Activated T-helper 1 cell treated with anti-CD3 and anti-CD28 coated beads, Interleukin-12 subunit alpha, Interleukin-12 subunit beta, Interleukin-2, Interleukin-4 antibody, amounts not matched to agents 30 ng/mL and 10 ng/mL and 1 ng/mL, durations not matched to agents 14 hours and 24 hours and 36 hours (primary cell): ENCODE measurements at places on chromosomes 6 and 20.

GRCh38 chr6:140414966-140415620 is 1040.6 kb upstream of the CITED2 start:
- H3K27ac ChIP-seq: no peak overlapping the region
- H3K4me3 ChIP-seq: no peak overlapping the region
- DNase-seq: no peak
- no peaks in the 10 kb centered on the region for H3K4me1 ChIP-seq
- no peaks in the 10 kb centered on the region for H3K36me3 ChIP-seq

- no peaks in the 10 kb centered on the region for H3K4me1 ChIP-seq
- DNase-seq: no peak
- H3K36me3 ChIP-seq: no peaks in the 10 kb centered on the region
- H3K27ac ChIP-seq: no peak overlapping the region
Measured at GRCh38 chr20:44460795-44461141, 14.9 kb upstream of the TTPAL start.

GRCh38 chr6:46690911-46691451 is 3.3 kb downstream of the TDRD6 start:
- H3K36me3 ChIP-seq: no peaks in the 10 kb centered on the region
- no peak for DNase-seq
- no peaks in the 10 kb centered on the region for H3K4me1 ChIP-seq
- no peak overlapping the region for H3K4me3 ChIP-seq
- no peak overlapping the region for H3K27ac ChIP-seq

GRCh38 chr20:54221996-54222890 is 14.4 kb downstream of the PFDN4 start:
- no peak overlapping the region for H3K4me3 ChIP-seq
- H3K27me3 ChIP-seq: no peaks in the 10 kb centered on the region
- DNase-seq: no peak
- peaks cover 25% of the 10 kb centered on the region for H3K4me1 ChIP-seq
- H3K27ac ChIP-seq: peak overlapping the region; percentile 83
- peaks cover 8% of the 10 kb centered on the region for H3K36me3 ChIP-seq

DNA sequence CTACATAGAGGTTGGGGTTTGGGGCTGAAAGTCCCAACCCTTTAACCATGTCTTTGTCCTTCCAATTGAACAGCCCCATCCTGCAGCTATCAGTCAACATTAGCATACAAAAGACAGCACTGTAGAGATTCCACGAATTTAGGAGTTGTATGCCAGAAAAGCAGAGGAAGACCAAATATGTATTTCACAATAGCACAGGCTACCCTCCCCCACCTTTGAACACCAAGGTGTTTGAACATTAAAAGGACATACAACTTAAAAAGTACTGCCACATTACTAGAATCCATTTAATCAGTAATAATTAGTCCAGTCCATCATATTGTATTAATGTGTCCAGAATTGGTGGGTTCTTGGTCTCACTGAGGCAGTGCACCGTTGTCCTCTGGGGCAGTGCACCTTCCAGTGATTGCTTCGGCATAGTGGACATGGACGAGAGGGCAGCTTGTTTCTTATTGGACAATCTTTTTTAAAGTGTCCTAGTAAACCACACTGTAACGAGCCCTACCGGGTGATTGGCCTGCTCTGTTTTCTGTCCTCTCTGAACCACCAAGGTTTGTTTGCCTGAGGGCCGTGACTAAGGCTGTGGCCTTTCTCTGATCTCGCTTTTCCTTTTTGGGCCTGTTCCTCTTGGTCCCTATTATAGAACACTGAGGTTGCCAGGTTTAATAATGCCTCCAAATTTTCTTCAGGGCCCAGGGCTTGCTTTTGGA is 36.4 kb downstream of the GSTA4 start:
- H3K27me3 ChIP-seq: peaks cover 12% of the 10 kb centered on the region
- no peak overlapping the region for H3K4me3 ChIP-seq
- no peak for DNase-seq
- no peaks in the 10 kb centered on the region for H3K36me3 ChIP-seq
- H3K27ac ChIP-seq: no peak overlapping the region

DNA sequence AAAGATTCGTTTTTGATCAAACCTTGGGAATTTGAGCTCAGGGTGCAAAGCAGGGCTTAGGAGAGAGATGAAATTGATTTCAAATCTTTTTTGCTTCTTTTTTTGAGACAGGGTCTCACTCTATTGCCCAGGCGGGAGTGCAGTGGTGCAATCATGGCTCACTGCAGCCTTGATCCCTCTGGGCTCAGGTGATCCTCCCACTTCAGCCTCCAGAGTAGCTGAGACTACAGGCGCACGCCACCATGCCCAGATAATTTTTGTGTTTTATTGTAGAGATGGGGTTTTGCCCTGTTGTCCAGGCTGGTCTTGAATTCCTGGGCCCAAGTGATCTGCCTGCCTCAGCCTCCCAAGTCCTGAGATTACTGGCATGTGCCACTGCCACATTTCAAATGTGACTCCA is 58.7 kb downstream of the DOK5 start:
- no peak overlapping the region for H3K4me3 ChIP-seq
- H3K27me3 ChIP-seq: no peaks in the 10 kb centered on the region
- no peak overlapping the region for H3K27ac ChIP-seq
- no peak for DNase-seq
- H3K4me1 ChIP-seq: no peaks in the 10 kb centered on the region

- peak overlapping the region; percentile 82 for H3K27ac ChIP-seq
- no peak for DNase-seq
- no peaks in the 10 kb centered on the region for H3K36me3 ChIP-seq
- H3K27me3 ChIP-seq: peaks cover 10% of the 10 kb centered on the region
Measured at GRCh38 chr20:50284811-50285375, 94.3 kb downstream of the CEBPB start.

DNA sequence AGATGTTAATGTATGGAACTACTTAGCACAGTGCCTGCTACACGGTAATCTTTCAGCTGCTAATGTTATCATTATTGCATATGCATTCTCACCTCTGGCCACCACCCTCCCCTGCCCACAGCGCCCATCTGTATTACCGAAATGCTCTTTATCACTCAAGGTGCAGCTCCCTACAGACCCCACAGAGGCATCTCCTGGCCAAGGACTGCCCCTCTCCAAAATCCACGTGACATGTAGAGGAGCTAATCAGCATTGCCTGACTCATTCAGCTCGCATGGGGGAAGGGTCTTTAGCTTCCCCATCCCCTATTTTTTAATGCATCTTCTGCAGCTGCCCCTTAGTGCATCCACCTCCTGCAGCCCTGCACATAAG is 41.8 kb downstream of the SLC22A23 start:
- H3K27ac ChIP-seq: no peak overlapping the region
- DNase-seq: no peak

DNA sequence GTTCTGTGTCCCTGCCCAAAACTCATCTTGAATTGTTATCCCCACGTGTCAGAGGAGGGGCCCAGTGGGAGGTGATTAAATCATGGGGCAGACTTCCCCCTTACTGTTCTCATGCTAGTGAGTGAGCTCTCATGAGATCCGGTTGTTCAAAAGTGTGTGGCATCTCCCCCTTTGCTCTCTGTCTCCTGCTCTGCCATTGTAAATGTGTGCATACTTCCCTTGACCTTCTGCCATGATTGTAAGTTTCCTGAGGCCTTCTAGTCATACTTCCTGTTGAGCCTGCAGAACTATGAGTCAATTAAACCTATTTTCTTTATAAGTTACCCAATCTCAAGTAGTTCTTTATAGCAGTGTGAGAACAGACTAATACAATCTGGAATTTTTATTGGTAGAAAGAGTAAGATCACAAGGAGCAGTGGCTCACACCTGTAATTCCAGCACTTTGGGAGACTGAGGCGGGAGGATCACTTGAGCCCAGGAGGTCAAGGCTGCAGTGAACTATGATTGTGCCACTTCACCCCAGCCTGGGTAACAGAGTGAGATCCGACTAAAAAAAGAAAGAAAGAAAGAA is 47.1 kb upstream of the SLC22A16 start:
- H3K4me1 ChIP-seq: no peaks in the 10 kb centered on the region
- no peaks in the 10 kb centered on the region for H3K36me3 ChIP-seq
- peaks cover 2% of the 10 kb centered on the region for H3K27me3 ChIP-seq
- H3K4me3 ChIP-seq: no peak overlapping the region
- DNase-seq: no peak

DNA sequence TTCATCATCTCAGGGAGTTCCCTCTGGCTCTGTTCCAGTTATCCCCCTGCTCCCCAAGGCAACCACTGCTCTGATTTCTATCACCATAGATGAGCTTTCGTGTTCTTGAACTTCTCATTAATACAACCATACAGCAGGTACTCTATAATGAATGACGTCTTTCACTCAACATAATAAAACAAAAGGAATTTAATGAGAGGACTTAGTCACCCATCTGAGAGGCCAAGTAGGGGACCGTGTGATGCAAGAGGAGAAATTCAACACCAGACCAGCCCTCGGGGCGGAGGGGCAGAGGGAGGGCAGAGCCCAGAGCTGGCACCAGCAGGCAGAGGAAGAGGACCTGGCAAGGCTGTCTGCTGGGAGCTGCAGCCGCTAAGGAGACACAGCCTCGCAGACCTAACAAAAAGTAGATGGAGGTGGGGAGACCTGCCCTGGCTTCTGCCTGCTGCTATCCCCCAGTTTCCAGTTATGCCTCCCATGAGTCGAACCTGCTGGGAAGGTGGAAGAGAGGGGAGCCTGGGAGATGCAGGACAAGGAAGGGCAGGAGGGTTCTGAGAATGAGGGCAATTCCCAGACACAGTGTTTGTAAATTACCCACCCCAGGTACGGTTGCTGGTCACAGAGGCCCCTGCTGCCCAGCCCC is 13.8 kb downstream of the CCN5 start:
- DNase-seq: no peak
- peaks cover 2% of the 10 kb centered on the region for H3K27me3 ChIP-seq
- no peak overlapping the region for H3K27ac ChIP-seq
- H3K36me3 ChIP-seq: no peaks in the 10 kb centered on the region

DNA sequence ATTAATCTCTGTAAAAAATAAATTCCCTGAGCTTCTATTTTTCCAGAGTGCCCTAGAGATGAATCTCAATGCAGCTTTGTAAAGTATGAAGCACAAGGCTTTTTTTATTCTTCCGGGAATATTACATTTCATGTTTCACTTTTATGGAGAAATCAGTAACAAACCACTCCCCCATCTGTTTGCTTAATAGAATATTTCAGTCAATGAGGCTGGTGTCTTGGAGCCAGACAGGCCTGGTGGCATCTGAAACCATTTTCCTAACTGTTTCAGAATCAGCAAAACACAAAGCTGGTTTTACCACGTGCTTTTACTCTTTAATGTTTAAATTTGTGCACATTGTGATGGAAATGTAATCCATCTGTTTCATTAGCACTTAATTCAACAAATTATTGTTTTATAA is 400.8 kb upstream of the HSF2 start:
- H3K27me3 ChIP-seq: peaks cover 3% of the 10 kb centered on the region
- no peaks in the 10 kb centered on the region for H3K36me3 ChIP-seq
- DNase-seq: no peak
- H3K4me3 ChIP-seq: no peak overlapping the region

DNA sequence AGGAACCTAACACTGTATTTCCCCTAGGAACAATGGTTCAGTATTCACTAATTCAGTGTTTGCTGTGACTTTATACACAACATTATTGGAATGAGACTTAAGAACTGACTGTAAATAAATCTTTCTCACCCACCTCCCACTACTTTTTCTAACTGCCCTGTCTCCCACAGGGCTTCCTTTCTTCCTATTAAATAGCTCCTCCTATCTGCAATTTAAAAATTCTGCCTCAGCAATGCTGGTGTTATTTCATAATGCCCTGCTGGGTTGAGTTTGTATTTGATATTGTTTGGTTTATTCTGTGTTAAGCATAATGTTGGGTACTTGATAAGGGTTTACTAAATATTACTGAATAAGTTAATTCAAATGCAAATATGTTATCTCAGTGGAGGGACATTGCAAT is 573.1 kb upstream of the RNF217 start:
- H3K4me1 ChIP-seq: no peaks in the 10 kb centered on the region
- no peaks in the 10 kb centered on the region for H3K36me3 ChIP-seq
- no peak for DNase-seq
- no peak overlapping the region for H3K27ac ChIP-seq

GRCh38 chr6:17971128-17972073 is 16.0 kb downstream of the KIF13A start:
- H3K27me3 ChIP-seq: peaks cover 9% of the 10 kb centered on the region
- H3K4me1 ChIP-seq: no peaks in the 10 kb centered on the region
- DNase-seq: no peak
- no peak overlapping the region for H3K4me3 ChIP-seq
- no peaks in the 10 kb centered on the region for H3K36me3 ChIP-seq
- no peak overlapping the region for H3K27ac ChIP-seq

DNA sequence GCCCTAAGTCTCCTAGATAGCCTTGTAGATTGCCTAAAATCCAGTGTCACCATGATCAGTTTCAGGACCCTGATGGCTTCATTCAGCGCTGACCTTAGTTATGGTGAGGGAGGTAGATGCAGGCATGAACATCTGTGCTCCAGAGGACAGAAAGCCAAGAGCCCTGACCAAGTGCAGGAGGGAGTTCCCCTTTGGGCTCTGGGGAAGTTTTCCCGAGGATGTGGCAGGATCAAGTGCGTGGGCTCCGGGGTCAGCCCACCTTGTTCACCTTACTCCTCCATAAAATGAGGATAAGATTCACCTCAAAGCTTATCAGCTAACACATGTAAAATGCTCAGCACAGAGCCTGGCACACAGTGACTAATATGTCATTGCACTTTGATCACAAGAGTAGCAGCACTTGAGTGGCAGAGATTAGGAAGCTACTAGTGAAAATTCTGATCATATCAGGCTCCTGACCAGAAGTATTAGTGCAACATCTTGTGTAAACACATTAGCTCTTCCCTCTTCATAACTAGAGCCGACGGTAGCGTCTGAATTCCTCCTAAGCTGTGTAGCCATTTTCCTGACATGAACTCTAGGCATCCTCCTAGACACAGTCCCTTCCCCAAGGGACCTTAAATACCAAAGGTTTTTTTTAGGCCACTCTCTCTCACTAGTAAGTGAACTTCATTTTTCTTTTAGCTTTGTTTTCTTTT is 125.2 kb downstream of the SULF2 start:
- no peaks in the 10 kb centered on the region for H3K27me3 ChIP-seq
- H3K4me1 ChIP-seq: peaks cover 11% of the 10 kb centered on the region
- H3K27ac ChIP-seq: no peak overlapping the region
- no peak overlapping the region for H3K4me3 ChIP-seq
- H3K36me3 ChIP-seq: peaks cover 30% of the 10 kb centered on the region

GRCh38 chr6:14816116-14816859 is 429.6 kb upstream of the JARID2 start:
- H3K36me3 ChIP-seq: peaks cover 2% of the 10 kb centered on the region
- H3K27ac ChIP-seq: no peak overlapping the region
- peaks cover 3% of the 10 kb centered on the region for H3K27me3 ChIP-seq
- peaks cover 22% of the 10 kb centered on the region for H3K4me1 ChIP-seq
- no peak overlapping the region for H3K4me3 ChIP-seq
- no peak for DNase-seq

DNA sequence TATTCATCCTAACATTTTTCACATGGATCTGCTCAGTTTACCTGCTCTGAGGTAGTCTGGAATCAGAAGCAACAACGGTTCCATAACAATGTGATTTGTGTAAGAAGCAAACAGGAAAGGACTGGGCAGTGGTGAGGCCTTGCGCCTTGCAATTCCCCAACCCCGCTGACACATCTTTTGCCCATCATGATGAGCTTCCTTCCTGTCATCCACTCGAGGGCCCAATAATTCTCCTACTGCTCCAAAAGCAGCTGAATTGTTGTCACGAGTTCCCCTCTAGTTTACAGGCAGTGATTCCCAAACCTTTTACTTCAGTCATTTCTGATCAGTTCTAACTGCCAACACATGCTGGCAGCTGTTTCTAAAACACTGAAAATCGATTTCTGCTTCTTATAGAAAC is 22.9 kb downstream of the STX7 start:
- no peak for DNase-seq
- H3K4me3 ChIP-seq: no peak overlapping the region
- peaks cover 8% of the 10 kb centered on the region for H3K36me3 ChIP-seq
- H3K27me3 ChIP-seq: no peaks in the 10 kb centered on the region
- H3K27ac ChIP-seq: no peak overlapping the region

- no peak overlapping the region for H3K4me3 ChIP-seq
- no peak overlapping the region for H3K27ac ChIP-seq
- DNase-seq: no peak
- peaks cover 49% of the 10 kb centered on the region for H3K27me3 ChIP-seq
Measured at GRCh38 chr20:17688965-17689364, 6.9 kb upstream of the RRBP1 start.
